ENCODE measurements at places on chromosomes 2 and 18. TPM values are rescaled to one million over a fixed set of nuclear protein-coding genes. Genes with fewer than 3 reads are reported as not detected.

DNA sequence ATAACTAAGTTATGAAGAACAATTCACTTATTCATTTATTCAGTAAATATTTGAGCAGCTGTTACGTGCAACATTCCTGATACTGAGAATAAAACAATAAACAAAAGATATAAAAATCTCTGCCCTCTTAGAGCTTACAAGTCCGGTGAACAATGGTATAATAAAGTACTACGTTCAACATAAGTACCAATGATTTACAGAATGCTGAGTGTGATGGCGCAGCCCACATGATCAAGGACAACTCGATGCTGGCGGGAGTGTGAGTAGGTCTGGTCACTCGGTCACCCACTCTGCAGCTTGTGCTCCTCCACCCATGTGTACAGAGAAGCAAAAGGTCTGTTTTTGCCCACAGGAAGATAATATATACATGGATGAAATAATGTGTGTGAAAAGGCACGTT is 254.3 kb downstream of the BCL11A start:
- no peak for DNase-seq

- DNase-seq: peak; percentile 24
Measured at GRCh38 chr2:239985356-239985755, 39.8 kb downstream of the NDUFA10 start.

GRCh38 chr2:47072018-47072691 is 83.0 kb downstream of the STPG4 start:
- DNase-seq: peak; percentile 98

GRCh38 chr2:232321156-232321816 is 57.3 kb upstream of the ALPP start:
- no peak for DNase-seq

GRCh38 chr18:76988827-76989646 is 143.5 kb downstream of the MBP start:
- DNase-seq: no peak

RIOK3 gene
- 48.4 TPM for polyA plus RNA-seq

DNA sequence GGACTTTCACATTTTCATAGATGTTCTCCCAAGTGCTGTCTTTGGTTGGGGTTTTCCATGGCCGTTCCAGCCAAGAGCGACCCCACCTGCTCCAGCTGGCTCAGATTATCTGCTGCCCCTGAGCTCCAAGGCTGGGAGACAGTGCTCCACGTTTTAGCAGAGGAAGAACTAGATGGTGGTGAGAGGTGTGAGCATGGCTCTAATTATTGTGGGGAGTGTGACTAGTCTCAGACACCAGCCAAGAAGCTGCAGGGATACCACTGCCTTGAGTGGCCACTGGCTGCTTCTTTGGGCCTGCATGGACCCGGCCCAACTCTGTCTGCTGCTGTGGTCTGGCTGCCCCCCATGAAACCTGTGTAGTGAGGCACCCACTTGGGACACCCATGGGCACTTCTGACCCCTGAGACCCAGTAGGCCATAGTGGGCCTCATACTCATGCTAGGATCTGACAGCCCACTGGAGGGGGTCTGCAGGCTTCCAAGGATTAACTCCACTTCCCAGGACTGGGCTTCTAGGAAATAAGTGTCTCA is 2.8 kb upstream of the NCL start:
- DNase-seq: no peak

DNA sequence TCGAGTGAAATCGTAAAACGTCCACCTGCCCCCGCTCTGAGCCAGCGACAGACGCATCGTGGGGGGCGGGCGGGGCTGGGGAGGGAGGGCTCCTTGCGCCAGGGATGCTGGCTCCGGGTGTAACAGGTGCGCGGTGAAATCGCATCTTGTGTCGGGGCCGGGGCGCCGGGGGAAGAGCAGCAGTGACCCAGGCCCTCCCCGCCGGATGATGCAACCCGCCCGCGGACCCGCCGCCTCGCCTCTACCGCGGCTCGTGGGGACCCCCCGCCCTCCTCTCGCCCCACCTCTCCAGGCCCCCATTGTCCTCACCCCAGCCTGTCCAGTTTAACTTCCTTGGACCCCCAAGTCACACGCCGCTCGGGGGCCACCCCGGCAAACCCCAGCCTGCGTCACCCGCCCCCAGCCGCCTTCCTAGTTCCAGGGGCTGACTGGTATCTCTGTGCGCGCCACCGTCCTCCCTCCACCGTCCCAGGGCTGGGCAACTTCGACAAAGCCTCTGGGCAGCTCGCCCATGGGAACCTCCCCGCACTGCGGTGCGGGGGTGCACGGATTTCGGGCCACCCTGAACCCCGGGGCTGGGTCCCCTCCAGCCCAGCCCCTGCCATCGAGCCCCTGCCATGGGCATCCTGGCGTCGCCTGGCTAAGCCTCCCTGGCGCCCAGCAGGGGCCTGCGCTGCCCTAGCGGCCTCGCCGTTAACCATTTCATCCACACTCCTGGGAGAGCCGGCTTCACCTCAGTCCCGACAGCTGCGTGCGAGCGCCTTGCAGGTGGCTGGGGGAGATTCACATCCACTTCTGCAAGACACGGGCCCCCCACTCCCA is 799 bp upstream of the KIF1A start:
- DNase-seq: no peak

STARD6 gene
- polyA plus RNA-seq: 0.42 TPM

GRCh38 chr2:205585449-205586383 is 96.6 kb upstream of the NRP2 start:
- no peak for DNase-seq

RAB27B gene
- polyA plus RNA-seq: 0.92 TPM

RIT2 gene
- not detected for polyA plus RNA-seq

DNA sequence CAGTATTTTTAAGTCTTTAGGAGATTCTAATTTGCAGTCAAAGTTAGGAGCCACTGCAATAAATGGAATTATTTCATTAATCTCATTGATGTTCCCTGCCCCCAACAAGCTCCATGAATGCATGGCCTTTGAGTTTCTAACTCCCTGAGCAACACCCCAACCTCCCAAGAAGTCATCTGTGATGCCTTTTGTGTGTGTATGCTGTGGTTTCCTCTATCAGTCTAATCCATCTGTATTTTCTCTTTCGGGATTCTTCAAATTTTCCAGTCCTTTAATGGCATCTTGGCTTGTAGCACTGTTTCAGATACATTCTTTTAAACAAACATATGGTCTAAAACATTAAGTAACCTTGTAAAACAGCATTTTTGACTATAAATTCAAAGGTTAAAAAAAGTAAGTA is 16.8 kb downstream of the SERPINB10 start:
- DNase-seq: no peak

DNA sequence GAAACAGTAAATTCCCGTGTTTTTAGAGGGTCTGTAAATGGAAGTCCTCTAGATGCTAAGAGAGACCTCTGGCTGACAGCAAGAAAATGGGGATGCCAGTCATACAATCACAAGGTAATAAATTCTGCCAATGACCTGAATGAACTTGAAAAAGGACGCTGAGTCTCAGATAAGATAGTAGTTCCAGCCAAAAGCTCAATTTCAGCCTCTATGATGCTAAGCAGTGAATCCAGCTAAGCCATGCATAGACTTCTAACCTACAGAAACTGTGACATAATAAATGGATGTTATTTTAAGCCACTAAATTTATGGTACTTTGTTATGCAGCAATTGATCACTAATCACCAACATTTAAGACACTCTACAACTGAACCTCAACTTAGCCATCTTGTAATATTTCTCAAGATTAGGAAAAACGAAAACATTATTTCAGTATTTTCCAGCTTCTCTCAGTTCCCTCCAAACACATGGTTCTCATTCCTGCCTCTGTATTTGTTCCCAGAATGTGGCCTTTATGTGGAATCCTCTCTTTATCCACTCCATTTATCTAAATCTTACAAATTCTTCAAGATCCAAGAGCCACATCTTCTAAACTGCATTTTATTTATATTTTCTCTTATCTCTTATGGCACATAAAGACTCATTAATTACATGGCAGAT is 331.1 kb downstream of the GULP1 start:
- DNase-seq: no peak

- no peak for DNase-seq
Measured at GRCh38 chr18:49757513-49758262, 55.6 kb downstream of the ACAA2 start.

DNA sequence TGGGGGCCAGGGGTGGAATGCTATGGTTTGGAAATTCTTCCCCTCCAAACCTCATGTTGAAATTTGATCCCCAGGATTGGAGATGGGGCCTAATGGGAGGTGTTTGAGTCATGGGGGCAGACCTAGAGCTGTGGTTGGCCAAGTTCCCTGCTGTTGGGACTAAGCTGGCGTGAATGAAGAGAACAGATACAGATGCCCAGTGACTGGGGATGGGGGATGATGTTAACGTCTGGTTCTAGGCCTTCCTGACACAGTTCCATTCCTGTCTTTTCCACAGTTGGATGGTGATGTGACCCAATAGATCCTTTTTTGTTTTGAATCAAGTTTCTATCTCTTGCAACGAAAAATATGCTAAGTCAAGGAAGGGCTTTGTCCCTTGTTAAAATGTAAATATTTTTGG is 23.7 kb downstream of the KLHL23 start:
- DNase-seq: no peak

- peak; percentile 92 for DNase-seq
Measured at GRCh38 chr2:141392517-141393213, 738.2 kb downstream of the LRP1B start.

DNA sequence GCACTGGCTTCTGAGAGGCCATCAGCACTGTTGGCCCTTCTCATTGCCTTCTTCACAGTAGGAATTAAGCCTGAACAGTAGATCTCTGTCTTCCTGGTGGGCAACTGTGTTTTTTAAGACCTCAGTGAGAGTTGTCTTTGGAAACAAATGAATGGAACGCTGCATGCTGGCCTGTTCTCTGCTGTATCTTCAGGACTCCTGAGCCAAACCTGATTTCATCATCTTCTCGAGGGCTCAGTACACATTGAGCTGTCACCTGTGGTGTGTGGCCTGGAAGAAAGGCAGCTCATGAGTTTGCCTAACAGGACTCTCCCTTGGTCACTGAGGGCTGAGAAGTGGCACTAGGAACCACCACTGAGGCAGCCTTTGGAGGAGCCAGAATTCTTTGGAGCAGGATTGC is 39.7 kb downstream of the SH3RF3 start:
- DNase-seq: no peak
